ENCODE measurements at places on chromosomes 13 and 19.

DNA sequence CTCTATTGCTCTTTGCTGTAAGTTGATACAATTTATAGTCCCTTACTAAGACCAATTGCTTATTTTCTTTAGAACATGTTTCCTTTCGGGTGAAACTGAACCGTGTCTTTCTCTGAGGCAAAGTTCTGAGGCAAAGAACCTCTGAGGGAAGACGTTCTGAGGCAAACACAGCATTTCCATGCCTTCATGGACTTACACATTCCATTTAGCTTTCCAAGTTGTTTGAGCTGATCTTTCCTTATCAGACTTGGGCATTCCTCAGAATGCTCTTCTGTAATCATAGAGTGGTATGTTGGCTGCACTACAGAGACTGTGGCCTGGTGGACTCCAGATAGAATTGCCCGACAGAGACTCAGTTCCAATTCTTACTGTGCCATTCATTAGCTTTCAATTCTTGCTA is 579.1 kb downstream of the KCTD12 start:
- no peak for DNase-seq
- H3K27me3 ChIP-seq = no peaks in the 10 kb centered on the region
- no peaks in the 10 kb centered on the region for H3K36me3 ChIP-seq
- H3K27ac ChIP-seq = no peak overlapping the region
- H3K4me1 ChIP-seq = no peaks in the 10 kb centered on the region
- H3K4me3 ChIP-seq = no peak overlapping the region

- no peak for DNase-seq
- H3K27me3 ChIP-seq = peaks cover 3% of the 10 kb centered on the region
- H3K4me1 ChIP-seq = peaks cover 88% of the 10 kb centered on the region
- no peak overlapping the region for H3K27ac ChIP-seq
- no peak overlapping the region for H3K4me3 ChIP-seq
These were observed 20.8 kb downstream of the MBNL2 start for GRCh38 chr13:97242755-97243497.

- H3K4me1 ChIP-seq = peaks cover 36% of the 10 kb centered on the region
- H3K36me3 ChIP-seq = no peaks in the 10 kb centered on the region
- H3K27me3 ChIP-seq = peaks cover 3% of the 10 kb centered on the region
- no peak overlapping the region for H3K27ac ChIP-seq
- H3K4me3 ChIP-seq = no peak overlapping the region
These were observed 25.2 kb upstream of the KATNAL1 start for GRCh38 chr13:30332456-30333143.

- H3K27ac ChIP-seq = no peak overlapping the region
- peaks cover 23% of the 10 kb centered on the region for H3K4me1 ChIP-seq
- H3K27me3 ChIP-seq = peaks cover 12% of the 10 kb centered on the region
- peaks cover 5% of the 10 kb centered on the region for H3K36me3 ChIP-seq
- no peak for DNase-seq
These were observed 4.2 kb upstream of the PAFAH1B3 start for GRCh38 chr19:42306646-42307045.

DNA sequence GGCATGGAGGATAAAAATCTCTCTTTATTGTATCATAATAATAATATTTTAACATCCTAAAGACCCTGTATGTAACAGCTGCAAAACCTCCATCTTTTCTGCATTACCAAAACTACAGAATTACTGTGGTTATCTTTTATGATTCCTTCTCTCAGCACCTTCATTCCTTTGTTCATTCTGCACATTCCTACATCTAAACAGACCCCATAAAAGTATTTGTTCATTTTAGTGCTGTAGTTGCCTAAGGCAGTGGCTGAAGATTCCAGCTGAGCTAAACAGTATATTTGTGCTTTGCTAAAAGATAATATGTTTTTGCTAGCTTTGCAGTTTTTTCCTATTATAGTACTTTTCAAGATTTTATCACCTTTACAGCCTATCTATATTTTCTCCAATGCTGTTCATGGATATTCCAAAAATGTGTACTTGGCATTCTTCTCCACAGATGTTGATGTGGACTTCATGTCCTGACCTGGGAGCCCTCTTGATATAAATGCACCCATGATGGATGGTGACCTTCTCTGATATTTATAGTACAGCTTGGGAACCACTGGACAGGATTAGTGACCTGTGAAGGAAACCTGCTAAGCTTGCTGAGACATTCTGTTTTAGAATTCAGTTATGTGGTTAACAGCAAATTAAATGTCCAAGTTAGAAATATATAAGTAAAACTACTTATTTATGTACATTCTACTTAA is 2832.9 kb upstream of the PCDH20 start:
- H3K36me3 ChIP-seq = no peaks in the 10 kb centered on the region
- H3K4me3 ChIP-seq = no peak overlapping the region
- H3K27me3 ChIP-seq = no peaks in the 10 kb centered on the region
- H3K27ac ChIP-seq = no peak overlapping the region
- H3K4me1 ChIP-seq = peaks cover 38% of the 10 kb centered on the region

GRCh38 chr19:2365201-2365970 is 5.3 kb downstream of the TMPRSS9 start:
- H3K27me3 ChIP-seq = peaks cover 15% of the 10 kb centered on the region
- H3K4me1 ChIP-seq = no peaks in the 10 kb centered on the region
- H3K36me3 ChIP-seq = no peaks in the 10 kb centered on the region
- no peak overlapping the region for H3K27ac ChIP-seq

DNA sequence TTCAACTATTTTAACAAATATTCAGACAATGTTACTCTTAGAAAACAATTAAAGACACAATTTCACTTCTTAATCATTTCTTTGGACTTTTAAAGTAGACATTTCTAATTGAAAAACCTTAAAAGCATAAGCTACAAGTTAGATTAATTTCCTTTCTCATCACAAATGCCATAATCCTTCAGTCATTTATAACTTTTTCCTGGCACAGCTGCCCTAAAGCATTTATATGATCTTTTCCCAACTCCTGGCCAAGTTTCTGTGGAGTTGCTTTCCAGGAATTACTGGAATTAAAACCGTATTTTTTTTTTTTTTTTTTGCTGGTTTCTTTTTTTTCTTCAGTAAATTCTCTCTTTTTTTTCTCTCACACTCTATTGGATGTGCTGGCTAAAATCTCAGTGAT is 615.9 kb downstream of the TBC1D4 start:
- no peak overlapping the region for H3K27ac ChIP-seq
- DNase-seq = no peak
- H3K36me3 ChIP-seq = peaks cover 6% of the 10 kb centered on the region
- peaks cover 32% of the 10 kb centered on the region for H3K4me1 ChIP-seq
